ENCODE measurements at places on chromosomes 13 and 19.
A peak's percentile ranks its signal among the peaks of the same experiment; 100 is the strongest.

- no peak for DNase-seq
Observed at GRCh38 chr13:44651209-44651608, 75.1 kb upstream of the TSC22D1 start.

DNA sequence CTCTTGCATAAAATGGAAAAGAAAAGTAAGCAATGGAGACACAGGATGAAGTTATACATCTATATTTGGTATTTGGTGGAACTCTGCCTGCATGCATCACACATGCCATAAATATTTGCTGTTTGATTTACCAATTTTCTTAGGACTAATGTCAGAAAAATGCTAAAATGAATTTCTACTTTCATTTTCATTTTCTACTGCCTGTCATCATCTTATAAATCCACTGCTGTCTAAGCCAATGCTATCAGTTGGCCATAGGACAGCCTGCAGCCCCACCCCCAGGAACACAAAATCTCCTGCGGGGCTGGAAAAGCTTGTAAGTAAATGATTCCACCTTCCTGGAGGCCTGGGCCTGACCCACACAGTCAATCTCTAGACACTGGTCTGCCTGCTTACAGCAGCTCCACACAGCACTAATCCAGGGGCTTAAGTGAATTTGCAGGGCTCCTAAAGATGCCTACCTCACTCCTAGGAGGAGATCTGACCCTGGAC, 122.0 kb downstream of the ENOX1 start:
- no peak for DNase-seq

DNA sequence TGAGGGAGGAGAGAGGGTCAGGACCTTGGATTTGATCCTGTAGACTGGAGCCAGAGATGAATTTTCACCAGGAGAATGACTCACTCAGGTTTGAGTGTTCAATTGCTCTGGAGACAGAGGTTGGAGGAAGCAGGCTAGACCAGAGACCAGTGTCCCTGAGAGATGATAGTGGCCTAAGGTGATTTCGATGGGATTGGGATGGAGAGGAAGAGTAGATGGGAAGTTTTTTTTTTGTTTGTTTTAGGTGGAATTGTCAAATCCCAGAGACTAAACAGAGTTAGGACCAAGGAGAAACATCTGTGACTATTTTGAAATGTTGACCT, 2.3 kb downstream of the CEBPG start:
- DNase-seq, result no peak

GRCh38 chr13:98068521-98068920, 74.4 kb upstream of the FARP1 start:
- no peak for DNase-seq

DNA sequence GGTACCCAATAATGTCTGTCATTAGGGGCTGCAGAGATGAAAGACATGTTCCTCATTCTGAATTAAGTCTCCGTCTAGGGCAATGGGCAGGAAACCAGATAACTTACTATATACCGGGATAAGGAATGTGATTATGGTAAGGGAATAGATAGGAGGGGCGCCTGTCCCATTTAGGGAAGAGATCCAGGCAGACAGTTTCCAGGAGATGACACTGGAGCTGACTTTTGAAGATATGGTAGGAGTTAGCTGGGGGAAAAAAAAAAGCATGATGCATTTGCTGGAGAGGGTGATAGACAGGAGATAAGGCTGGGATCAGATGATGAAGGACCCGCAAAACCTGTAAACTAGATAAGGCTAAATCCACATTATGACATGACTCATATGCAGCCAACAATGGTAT, 340.7 kb downstream of the DCT start:
- no peak for DNase-seq

- no peak for DNase-seq
Observed at GRCh38 chr19:51111606-51112005, 3.4 kb upstream of the CTU1 start.

GRCh38 chr13:32316028-32316339, 676 bp downstream of the BRCA2 start:
- DNase-seq, result peak; percentile 49

DNA sequence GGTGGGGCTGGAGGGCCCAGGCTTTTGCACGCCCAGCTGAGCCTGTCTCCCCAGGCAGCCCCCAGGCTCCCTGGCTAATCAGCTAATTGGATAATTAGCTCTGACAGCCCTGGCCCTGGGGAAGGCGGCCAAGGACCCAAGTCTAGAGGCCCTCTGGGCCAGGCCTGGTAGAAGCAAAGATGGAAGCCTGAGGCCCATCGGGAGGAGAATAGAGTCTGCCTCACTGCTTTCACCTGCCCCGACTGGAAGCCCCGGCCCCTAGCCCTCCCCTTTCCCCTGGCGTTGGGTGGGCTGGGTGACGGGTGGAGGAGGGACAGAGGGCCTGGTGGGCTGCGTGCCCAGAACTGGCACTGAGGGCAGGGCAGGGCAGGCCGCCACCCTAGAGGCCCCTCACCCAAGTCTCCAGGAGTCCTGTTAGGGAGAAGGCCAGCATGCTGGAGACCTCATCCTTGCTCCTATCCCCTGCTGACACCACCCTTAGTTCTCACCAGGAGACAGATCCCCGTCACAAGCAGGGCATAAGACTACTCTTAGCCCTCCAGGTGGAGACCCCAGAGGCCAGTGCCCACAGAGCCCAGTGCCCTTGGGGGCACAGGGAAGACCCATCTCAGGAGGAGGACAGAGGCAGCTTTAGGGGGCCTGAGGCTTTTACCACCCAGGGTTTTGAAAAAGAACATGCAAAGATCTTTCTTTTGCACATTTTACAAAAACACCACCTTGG, 12.0 kb downstream of the LYL1 start:
- no peak for DNase-seq

- no peak for DNase-seq
Observed at GRCh38 chr13:25707726-25708125, 336.0 kb downstream of the ATP8A2 start.

DNA sequence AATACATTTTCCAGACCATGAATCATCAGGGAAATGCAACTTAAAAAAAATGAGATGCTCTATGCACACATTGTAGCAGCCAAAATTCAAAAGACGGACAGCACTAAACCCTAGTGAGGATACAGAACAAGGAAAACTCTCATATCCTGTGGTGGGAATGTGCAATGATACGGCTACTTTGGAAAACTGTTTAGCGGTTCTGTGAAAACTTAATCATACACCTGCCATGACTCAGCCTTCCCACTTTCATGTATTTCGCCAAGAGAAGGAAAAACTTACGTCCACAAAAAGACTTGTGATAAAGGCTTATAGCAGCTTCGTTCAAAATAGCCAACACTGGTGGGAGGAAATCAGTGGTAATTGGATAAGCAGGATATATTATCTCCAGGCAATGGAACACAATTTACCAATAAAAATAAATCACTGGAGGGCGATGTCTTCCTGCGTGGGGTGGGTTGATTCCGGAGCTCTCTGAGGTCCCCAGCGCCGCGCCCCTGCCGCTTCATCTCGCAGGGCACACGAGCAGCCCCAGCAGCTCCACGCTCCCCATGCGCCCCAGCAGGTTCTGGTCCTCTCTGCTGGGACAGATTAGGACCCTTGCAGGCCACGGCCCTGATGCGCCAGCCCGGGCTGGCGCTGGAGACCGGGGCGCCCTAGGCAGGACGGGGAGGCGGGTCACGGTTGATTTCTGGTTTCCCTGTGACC, 97.2 kb upstream of the ARHGEF7 start:
- DNase-seq, result no peak

DNA sequence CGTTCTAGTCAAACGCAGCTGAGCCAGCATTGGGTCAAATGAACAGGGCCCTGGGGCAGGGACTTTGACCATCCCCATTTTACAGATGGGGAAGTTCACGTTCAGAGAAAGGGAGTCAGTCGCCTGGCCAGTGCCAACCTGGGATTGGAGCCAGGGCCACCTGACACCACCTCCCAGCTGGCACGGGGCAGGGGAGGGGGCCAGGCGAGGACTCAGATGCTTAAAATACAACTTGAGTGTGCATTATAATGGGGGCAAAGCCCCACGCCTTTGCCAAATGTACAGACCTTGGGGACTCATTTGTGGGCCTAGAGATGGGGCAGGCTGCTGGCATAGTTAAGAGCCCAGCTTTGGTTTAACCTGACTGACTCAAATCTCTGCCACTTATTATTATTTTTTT, 14.6 kb downstream of the PRR12 start:
- no peak for DNase-seq

- no peak for DNase-seq
Observed at GRCh38 chr13:73633817-73634460, 500.3 kb downstream of the KLF12 start.

DNA sequence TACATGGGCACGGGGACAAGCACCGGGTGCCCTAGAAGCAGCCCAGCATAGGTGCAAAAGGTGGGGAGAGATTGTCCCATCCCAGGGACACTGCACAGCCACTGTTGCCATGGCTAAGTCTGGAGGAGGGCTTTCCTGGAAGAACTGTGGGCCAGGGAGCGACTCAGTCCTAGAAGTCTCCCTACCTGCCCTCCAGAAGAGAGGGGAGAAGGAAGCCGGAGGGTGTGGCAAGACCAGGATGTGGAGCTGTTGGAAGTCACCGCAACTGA, 2.3 kb upstream of the FBN3 start:
- DNase-seq, result no peak

GRCh38 chr19:3097442-3097871, 3.3 kb downstream of the GNA11 start:
- DNase-seq, result no peak

- no peak for DNase-seq
Observed at GRCh38 chr13:54945973-54946372, 1917.4 kb downstream of the OLFM4 start.

DNA sequence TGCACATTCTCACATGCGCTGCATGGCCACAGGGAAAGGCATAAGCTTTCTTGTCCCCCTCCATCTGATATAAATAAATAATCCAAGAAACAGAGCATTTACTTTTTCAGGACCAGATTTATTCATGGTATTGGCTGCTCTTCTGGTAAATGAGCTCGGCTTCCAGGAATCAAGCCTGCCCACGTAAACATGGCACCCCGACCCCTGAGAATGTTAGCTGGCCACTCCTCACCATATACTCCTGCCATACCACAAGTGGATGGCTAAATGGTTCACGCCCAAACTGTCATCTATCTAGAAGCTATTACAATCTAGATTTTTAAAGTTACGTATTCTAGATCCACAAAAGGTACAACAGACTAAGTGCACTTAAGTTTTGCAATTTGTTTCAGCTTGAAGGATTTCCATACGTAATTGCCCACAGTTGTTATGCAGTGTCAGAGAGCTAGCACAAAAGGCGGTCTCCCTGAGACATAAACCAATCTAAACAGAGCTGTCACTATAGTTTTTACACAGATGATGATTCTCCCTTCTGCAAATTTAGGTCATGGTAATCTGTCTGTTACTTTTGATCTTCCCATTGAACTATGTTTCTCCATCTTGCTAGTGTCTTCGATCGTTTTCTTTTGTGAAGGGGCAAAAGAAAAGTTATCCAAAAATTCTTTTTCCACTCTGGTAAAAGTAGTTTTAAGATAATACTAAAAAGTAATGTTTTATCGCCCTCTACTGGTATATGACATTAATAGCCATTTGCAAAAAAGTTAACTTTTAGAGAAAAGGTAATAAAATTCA, 16.2 kb upstream of the FOXO1 start:
- peak; percentile 42 for DNase-seq

- DNase-seq, result no peak
Observed at GRCh38 chr19:21581646-21582240, 76.3 kb downstream of the ZNF429 start.
